Natural killer cell (primary cell): ENCODE measurements at places on chromosomes 7 and 10.

GRCh38 chr7:20541608-20542349 is 73.7 kb upstream of the ABCB5 start:
- DNase-seq = no peak

GRCh38 chr10:101779544-101780186 is 3.6 kb downstream of the NPM3 start:
- DNase-seq = peak; percentile 85

GRCh38 chr10:92897916-92898315 is 49.6 kb downstream of the EXOC6 start:
- DNase-seq = no peak

- no peak for DNase-seq
Measured at GRCh38 chr7:39557222-39557621, 9.0 kb upstream of the YAE1 start.

GRCh38 chr7:84982199-84982598 is 204.7 kb downstream of the SEMA3D start:
- no peak for DNase-seq

DNA sequence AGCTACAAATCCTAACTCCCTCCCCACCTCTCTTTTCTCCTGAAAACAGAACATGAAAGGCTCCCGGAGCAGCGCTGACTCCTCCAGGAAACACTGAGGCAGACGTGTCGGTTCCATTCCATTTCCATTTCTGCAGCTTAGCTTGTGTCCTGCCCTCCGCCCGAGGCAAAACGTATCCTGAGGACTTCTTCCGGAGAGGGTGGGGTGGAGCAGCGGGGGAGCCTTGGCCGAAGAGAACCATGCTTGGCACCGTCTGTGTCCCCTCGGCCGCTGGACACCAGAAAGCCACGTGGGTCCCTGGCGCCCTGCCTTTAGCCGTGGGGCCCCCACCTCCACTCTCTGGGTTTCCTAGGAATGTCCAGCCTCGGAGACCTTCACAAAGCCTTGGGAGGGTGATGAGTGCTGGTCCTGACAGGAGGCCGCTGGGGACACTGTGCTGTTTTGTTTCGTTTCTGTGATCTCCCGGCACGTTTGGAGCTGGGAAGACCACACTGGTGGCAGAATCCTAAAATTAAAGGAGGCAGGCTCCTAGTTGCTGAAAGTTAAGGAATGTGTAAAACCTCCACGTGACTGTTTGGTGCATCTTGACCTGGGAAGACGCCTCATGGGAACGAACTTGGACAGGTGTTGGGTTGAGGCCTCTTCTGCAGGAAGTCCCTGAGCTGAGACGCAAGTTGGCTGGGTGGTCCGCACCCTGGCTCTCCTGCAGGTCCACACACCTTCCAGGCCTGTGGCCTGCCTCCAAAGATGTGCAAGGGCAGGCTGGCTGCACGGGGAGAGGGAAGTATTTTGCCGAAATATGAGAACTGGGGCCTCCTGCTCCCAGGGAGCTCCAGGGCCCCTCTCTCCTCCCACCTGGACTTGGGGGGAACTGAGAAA is 30.4 kb downstream of the PFKFB3 start:
- no peak for DNase-seq

GRCh38 chr7:77413861-77414424 is 2.2 kb downstream of the GSAP start:
- no peak for DNase-seq

GRCh38 chr10:4526311-4526731 is 299.7 kb upstream of the AKR1E2 start:
- no peak for DNase-seq

- no peak for DNase-seq
Measured at GRCh38 chr10:91367127-91367531, 43.0 kb upstream of the HECTD2 start.

DNA sequence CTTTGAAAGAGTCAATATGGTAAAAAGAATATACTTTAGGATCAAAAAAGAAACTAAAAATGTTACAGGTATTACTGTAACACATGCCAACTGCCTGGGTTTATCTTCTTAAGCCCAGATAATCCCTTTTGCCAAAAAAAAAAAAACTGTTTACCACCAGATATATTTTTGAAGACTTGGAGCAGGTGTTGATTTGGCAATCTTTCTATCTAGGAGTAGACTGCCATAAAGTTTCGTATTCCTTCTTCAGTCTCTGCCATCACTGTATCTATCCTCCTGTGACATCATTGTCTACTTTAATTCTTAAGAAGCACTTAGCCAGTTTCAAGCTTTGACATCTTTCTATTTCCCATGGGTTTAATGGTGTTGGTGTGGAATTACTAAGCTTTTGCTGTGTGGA is 161.0 kb downstream of the ST7 start:
- DNase-seq = no peak

GRCh38 chr7:36071605-36072004 is 81.4 kb upstream of the EEPD1 start:
- DNase-seq = no peak

- no peak for DNase-seq
Measured at GRCh38 chr10:46052057-46052790, 6.2 kb upstream of the MSMB start.

GRCh38 chr10:129511086-129511485 is 44.0 kb downstream of the MGMT start:
- DNase-seq = no peak

GRCh38 chr10:32050177-32050576 is 6.0 kb downstream of the KIF5B start:
- DNase-seq = no peak

GRCh38 chr7:1380231-1380815 is 78.9 kb downstream of the MICALL2 start:
- no peak for DNase-seq

DNA sequence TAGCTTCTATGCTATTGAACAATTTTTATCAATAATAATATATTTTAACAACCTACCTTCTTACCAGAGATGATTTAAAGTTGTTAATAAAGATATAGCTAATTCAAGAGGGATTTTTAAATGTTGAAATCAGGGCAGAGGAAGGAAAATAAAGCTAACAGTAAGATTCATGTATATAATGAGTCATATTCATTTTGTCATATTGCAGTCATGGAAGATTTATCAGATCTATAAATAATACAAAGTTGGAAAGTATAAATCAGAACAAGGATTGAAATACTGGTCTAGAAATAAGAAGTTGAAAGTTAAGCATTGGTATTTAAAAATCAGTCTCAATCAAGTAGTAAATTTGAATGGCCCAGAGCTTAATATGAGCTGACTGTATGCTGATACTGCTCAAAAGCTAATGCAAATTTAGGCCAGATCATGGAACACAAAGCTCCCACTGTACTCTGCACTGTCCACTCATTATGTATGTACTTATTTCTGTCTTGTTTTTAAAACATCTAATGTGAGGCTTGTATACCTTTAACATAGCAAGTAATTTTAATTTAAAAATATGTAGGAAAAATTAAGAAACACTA is 196.9 kb downstream of the ZEB1 start:
- no peak for DNase-seq

- no peak for DNase-seq
Measured at GRCh38 chr7:11332186-11332864, 358.7 kb downstream of the PHF14 start.

GRCh38 chr7:47556511-47557180 is 25.3 kb downstream of the TNS3 start:
- DNase-seq = no peak

DNA sequence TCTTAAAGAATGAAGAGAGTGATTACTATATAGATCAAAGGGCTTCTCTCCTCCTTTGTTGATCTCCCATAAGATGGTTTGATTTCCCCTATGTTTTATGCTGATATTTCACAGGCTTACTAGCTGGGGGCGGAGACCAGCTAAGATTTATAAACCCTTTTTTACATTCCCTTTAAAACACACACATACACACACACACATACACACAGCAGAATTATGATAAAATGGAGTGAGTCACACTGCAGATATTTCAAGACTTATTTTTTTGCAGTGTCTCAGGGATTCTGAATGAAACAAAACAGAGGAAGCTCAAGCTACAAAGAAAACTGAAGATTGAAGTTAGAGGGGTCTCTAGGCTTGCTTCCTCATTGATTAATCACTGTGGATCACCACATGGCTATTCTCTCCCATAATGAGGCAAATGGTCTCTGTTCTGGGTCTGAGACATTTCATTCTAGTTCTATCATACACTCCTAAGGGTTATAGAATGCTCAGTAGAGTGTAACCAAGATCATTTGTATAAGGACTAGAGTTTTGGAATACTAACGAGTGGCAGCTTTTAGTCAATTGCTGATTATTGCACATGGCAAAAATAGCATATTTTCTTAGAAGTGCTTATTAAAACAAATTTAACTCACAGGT is 18.6 kb downstream of the INA start:
- no peak for DNase-seq

DNA sequence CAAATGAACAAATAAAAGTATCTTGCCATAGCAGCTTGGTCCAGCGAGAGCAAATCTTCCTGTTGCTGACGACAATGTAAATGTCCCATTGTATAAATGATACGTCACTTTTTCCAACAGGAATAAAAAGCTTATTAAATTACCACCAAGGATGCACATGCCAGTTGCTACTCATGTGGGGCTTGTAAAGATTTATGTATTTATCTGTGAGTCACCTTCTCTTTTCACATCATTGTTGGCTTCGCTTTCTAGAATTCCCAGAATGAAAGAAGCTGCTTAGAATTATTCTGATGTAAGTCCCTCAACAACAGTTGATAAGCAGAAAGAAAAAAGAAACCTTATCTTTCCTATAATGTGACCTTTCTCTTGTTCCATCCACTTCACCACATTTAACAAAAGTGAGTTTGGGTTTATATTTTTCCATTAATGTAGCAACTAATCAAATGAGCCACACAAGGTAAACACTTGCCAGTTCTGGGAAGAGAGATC is 22.4 kb downstream of the DNAJC12 start:
- no peak for DNase-seq

DNA sequence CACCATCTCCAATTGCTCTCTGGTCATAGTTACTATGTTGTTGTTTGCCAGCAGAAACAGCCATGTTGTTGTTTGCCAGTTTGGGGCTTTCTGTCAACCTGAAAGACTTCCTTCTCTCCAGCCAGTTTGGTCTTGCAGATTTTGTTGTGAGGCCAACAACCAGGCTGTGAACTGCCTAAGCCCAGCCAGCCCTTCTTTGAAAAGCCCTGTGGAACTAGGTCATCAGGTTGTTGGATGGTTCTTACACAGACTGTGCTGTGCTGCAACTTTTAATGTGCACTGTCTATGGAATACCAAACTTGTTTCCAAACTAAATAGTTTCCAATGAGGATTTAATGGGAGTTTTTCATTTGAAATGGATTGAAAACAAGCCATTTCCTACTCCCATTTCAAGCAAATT is 592.7 kb upstream of the GALNT17 start:
- no peak for DNase-seq

- peak; percentile 34 for DNase-seq
Measured at GRCh38 chr7:12111422-12112405, 99.4 kb upstream of the TMEM106B start.

- no peak for DNase-seq
Measured at GRCh38 chr10:18527687-18528086, 123.7 kb downstream of the NSUN6 start.

- no peak for DNase-seq
Measured at GRCh38 chr7:46494028-46494427, 573.0 kb upstream of the IGFBP3 start.

DNA sequence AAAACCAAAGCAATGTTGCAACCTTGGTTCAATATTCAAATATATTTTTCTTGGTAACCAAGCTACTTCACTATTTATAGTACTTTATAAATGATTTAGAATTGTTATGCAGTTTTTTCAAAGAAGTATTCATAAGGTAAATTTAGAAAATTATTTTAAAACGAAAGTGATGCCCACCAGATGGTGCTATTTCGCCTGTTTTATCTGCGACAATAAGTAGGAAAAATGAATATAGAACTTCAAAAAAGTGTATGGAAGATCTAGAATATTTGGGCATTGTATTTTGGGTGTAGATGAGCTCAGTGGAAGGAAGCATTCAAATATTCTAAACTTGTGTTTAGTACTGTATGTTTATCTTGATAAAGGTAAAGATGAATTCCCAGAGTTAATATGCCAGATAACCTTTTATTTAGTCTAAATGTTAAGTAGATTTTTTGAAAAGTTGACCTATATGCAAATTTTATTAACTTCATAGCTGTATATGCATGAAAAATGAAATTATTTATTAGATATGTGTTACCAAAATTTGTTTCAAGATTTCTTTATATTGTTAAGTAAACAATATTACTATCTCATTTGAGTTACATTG is 93.2 kb downstream of the ADK start:
- DNase-seq = no peak

DNA sequence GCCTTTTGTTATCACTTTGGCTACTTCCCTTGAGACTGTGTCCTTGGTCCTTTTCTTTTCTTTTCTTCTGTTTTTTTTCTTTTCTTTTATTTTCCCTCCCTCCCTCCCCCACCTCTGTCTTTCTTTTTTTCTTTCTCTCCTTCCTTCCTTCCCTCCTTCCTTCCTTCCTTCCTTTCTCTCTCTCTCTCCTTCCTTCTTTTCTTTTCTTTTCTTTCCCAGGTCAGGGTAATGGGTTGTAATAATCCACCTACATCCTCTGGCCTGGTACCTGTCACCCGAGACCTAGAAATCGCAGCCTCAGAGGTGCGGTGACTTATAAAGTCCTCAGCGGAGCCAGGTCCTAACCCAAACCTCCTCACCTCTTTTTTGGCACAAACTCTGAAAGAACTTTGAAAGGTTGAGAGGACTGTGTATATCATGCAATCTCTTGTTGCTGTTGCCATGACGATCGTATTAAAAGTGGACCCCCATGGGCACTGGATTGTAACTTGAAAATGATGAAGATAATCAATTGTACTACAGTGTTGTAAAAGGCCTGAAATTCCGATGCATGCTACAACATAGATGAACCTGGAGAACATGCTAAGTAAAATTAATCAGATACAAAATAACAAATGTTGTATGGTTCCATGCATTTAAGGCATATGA is 140.7 kb upstream of the AGK start:
- no peak for DNase-seq

DNA sequence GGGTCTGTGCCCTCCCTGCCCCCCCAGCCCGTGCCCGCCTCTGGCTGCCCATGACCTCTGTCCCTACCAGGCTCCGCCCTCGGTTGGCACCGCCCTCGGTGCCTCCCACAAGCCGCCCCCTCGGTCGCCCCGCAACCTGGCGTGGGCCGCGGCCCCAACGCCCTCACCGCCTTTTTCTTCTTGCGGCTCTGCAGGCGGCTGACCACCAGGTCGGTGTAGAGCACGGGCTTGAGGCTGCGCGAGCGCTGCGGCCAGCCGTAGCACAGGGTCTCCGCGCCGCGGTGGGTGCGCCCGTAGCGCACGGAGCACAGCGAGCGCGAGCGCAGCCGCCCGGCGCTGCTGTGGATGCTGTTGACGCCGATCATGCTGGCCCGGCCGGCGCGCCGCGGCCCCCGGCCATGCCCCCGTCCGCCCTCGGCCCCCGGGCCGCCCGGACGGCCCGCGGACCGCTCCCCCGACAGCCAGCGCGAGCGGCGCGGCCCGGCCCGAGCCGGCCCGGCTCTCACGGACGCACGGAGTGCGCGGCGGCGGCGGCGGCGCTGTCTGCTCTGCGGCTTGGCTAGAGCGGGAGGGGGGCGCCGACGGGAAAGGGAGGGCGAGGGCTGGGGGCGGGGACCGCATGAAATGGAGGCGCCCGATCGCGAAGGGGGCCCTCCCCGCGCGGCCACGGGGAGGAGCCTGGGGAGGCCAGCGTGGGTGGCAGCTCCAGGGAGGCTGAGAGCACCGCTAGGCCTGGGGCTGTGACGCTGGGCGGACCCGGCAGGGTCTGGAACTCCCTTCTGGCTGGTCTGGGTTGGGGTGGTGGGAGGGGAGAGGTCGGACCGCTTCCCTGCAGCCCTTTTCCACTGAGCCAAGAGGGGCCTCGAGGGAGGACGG is 9.6 kb downstream of the PSD start:
- peak; percentile 83 for DNase-seq
